ENCODE measurements at places on chromosomes 5 and 9. TPM values are rescaled to one million over a fixed set of nuclear protein-coding genes. Genes with fewer than 3 reads are reported as not detected.

Gene NSA2
- total RNA-seq, result 70.1 TPM

Gene SLIT3
- total RNA-seq, result not detected

Gene PAIP2
- 94.8 TPM for total RNA-seq

Gene C1QTNF2
- not detected for total RNA-seq

Gene OMD
- total RNA-seq, result not detected

Gene TXNDC8
- not detected for total RNA-seq

Gene HSD17B3
- not detected for total RNA-seq

Gene AGXT2
- not detected for total RNA-seq

Gene MYMK
- not detected for total RNA-seq

Gene SYK
- total RNA-seq, result 0.07 TPM

Gene GPR151
- total RNA-seq, result not detected

Gene F2RL1
- 0.76 TPM for total RNA-seq

Gene NUP214
- 78.4 TPM for total RNA-seq

Gene FOXD4L4
- total RNA-seq, result 0.20 TPM

Gene FST
- not detected for total RNA-seq

Gene CCNI2
- 62.0 TPM for total RNA-seq

Gene SOHLH1
- total RNA-seq, result not detected

Gene GLRA1
- total RNA-seq, result not detected

Gene GPX3
- not detected for total RNA-seq

Gene RNF183
- 0.34 TPM for total RNA-seq

Gene GPBP1
- 118 TPM for total RNA-seq

Gene CTXN3
- not detected for total RNA-seq

Gene PCDHGA11
- total RNA-seq, result 0.32 TPM

Gene PAM
- 35.4 TPM for total RNA-seq

Gene SH3RF2
- total RNA-seq, result 0.34 TPM

Gene COL27A1
- total RNA-seq, result 1.2 TPM

Gene NPM1
- total RNA-seq, result 1,138 TPM

Gene FYB1
- 262 TPM for total RNA-seq

Gene GPSM1
- total RNA-seq, result 5.9 TPM

Gene MARCOL
- total RNA-seq, result not detected

Gene PRRX2
- 1.5 TPM for total RNA-seq

Gene CSNK1A1
- 189 TPM for total RNA-seq

Gene EIF4EBP3
- 10.3 TPM for total RNA-seq

Gene SOWAHA
- total RNA-seq, result 0.51 TPM

Gene CARD9
- total RNA-seq, result 1.6 TPM

Gene FRRS1L
- not detected for total RNA-seq

Gene NR6A1
- 0.81 TPM for total RNA-seq

All from T-helper 1 cell treated with Interleukin-12 subunit alpha and Interleukin-12 subunit beta and Interleukin-4 antibody, amounts not matched to agents 30 ng/mL and 1 ng/mL, for 36 hours (primary cell).